ENCODE measurements at places on chromosomes 7 and 10.
A peak's percentile ranks its signal among the peaks of the same experiment; 100 is the strongest.

DNA sequence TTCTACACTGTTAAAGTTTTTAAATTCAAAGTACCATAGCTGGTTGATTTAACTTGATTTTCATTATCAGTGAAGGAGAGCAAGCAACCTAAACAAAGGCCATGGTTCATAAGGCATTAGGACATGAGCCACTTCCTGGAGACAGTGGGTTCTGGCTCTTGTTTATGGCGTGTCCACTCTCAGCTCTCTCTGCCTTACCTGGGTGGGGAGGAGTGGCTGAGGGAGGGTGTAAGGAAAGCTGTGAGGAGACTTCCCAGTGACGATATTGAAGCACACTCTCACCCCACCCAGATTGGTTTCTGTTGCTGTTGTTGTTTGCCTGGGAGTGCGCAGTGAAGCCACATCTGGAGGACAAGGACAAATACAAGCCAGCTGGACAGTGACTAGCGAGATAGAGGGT lies 365.3 kb upstream of the FZD8 start:
- DNase-seq = no peak

- no peak for DNase-seq
Measured at GRCh38 chr7:5703572-5704533, 77.6 kb downstream of the RNF216 start.

DNA sequence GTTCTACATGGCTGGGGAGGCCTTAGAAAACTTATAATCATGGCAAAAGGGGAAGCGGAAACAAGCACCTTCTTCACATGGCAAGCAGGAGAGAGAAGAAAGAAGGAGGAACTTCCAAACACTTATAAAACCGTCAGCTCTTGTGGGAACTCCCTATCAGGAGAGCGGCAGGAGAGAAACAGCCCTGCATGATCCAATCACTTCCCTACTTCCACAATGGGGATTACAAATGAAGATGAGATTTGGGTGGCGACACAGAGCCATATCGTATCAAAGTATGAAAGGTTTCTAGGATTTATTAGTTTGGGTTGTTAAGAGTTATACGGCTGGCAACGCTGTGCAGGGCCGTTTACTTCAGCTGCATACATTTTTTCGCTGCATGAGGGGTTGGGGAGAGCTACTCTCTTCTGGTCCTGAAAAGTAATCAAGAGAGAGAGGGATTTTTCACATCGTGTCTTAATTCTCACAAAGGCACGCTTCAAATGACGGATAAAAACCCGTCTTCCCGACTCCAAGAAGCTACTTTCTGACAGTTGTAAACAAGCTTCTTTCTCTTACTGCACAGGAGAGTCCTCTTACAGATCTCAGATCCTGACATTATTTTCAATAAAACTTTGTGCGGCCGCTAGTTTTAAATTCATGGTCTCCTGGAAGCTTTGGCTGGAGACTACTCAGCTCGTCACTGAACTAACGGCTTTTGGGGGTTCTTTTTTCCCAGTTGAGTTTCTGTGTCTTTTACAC lies 751 bp upstream of the GTPBP10 start:
- DNase-seq = peak; percentile 2

DNA sequence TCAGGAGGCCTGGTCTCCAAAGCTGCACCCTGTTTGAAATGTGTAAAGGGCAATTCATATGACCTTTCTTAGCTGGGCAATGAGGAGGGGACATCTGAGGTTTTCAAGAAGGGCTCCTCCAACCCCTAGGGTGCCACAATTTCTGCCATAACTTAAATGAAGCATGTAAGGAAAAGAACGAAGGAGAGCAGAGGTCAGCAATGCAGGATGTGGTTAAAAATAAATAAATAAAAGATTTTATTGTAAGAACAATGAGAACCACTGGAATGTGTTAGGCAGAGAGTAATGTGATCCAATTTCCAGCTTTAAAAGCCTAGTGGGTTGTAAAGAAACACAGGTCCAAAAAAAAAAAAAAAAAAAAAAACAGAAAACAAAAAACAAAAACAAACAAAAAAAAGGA lies 673.1 kb downstream of the TNS3 start:
- DNase-seq = no peak

GRCh38 chr10:50497758-50498157 lies 126.0 kb downstream of the SGMS1 start:
- DNase-seq = no peak

Data from germinal center (tissue), 1 donor.